ENCODE measurements at places on chromosomes 2 and 18.
A peak's percentile ranks its signal among the peaks of the same experiment; 100 is the strongest.

GRCh38 chr18:49866680-49867079 is 53.3 kb upstream of the ACAA2 start:
- no peak for DNase-seq

DNA sequence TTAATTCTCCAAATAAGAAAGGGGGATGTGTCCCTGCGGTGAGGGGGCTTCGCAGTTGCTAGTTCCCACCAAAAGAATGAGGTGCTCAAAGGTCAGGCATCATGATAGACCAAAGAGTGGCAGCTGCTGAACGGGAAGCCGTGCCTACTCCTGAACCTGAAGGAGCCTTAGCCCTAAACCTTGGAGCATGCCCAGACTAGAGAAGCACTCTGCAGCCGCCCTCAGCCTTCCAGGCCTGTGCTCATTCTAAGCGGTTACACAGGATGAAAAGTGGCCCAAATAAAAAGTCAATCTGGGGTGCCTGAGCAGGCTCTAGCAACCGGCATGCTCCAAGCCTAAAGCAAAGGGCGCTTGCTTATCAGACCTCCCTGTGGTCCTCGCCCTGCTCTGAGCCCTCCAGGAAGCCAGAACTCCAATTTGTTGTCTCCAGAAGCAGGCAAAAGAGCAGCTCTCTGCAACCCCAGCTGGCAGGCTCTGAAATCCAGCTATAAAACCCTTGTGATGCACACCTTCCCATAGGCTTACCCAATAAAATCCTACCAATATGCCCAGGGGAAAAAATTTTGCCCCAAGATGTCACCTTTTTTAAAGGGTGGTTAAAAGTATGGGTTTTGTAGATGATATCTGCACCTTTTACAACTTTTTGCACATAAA is 17.5 kb downstream of the UXS1 start:
- DNase-seq = no peak

- DNase-seq = no peak
These were observed 67.9 kb downstream of the POLR1A start for GRCh38 chr2:86037795-86038192.

- DNase-seq = peak; percentile 85
These were observed 80.3 kb upstream of the TSPYL6 start for GRCh38 chr2:54336136-54336976.

GRCh38 chr2:19609266-19609665 is 250.8 kb upstream of the OSR1 start:
- no peak for DNase-seq

- no peak for DNase-seq
These were observed 6.0 kb downstream of the ERBB4 start for GRCh38 chr2:212532585-212532984.

- peak; percentile 42 for DNase-seq
These were observed 873 bp upstream of the SH3RF3 start for GRCh38 chr2:109128048-109128615.

- DNase-seq = no peak
These were observed 50.0 kb upstream of the IL1R1 start for GRCh38 chr2:102092535-102092934.

GRCh38 chr2:3177891-3178577 is 199.6 kb downstream of the EIPR1 start:
- DNase-seq = no peak

GRCh38 chr2:74017223-74017622 is 32.5 kb downstream of the TET3 start:
- no peak for DNase-seq

DNA sequence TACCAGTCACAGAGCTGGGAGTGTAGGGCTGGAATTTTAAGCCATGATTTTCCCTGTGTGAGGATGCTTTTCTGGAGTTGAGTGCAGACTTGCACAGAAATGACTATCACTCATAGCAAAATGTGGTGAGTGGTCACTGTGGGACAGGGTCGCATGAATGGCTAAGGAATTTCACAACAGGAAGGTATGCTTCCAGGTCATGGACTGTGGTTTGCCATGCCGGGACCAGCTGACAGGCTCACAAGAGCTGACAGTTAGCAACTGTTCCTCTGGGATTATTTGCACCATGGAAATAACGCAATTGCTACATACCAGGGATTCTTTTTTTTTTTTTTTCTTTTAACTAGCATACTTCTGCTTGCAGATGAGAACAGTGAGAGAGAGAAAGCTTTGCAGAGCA is 3.8 kb upstream of the UXS1 start:
- peak; percentile 95 for DNase-seq

DNA sequence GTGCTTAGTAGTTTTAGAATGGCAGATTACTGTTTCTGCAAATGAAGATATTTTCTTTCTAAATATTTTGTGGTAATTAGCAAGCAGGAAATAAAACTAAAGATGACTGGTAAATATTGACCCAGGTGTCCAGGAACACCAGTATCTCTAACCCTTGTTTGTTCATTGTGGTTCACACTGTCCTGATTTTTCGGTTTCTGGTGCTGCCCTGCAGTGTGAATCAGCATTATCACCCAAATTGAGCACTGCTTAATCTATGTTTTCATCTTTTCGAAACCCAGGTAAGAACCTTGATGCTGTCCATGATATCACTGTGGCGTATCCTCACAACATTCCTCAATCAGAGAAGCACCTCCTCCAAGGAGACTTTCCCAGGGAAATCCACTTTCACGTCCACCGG is 167.4 kb downstream of the CAPN13 start:
- no peak for DNase-seq

DNA sequence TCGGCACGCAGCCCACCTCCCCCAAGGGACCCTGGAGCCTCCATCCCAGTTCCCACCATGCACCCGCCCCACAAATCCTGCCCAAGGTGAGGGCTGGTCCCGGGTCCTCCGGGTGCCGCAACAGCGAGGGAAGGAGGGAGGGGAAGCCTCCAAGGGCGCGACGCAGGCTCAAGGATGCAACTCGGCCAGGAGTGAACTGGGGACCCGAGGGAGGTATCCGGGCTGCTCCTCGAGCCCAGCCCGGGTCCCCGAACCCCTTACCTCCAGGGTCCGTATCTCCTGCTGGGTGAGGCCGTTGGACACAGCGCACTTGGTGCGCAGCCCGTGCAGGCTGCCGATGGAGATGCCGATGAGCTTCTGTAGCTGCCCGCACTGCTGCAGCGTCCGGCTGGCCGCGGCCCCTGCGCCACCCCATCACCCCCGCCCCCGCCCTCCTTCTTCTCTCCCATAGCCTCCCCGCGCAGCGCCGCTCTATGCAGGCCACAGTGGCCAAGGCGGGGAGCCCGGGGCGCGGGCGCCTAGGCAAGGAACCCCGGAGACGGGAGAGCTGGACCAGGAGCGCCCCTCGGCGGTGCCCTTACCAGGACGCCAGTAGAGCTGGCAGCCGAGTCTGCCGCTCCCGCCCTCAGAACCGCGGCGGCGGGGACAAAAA is 124.1 kb downstream of the ANKRD30BL start:
- DNase-seq = no peak

- no peak for DNase-seq
These were observed 169.6 kb downstream of the ZEB2 start for GRCh38 chr2:144350151-144350802.

GRCh38 chr2:155633887-155634570 is 698.5 kb downstream of the NR4A2 start:
- no peak for DNase-seq

DNA sequence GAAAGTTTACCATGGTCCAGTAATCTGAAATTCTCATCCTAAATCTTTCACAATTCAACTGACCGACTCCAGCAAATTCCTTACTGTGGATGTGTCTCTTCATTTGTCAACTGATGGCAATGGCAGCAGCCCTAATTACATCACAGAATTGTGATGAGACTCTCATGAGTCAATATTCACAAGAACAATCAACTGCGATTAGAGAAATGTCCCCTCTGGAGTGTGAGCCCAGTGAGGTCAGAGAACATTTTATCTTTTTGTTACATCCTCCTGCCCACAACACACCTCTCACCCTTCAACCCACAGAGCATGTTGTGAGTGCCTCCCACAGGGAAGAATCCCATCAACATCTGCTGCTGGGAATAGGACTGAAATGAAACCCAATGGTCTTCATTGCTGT is 73.6 kb downstream of the CD226 start:
- no peak for DNase-seq

- DNase-seq = no peak
These were observed 64.1 kb downstream of the SOX11 start for GRCh38 chr2:5756272-5756671.

GRCh38 chr18:49819823-49820671 is 6.7 kb upstream of the ACAA2 start:
- DNase-seq = no peak

- no peak for DNase-seq
These were observed 684.7 kb downstream of the EPHA4 start for GRCh38 chr2:220887271-220887870.

- DNase-seq = peak; percentile 7
These were observed 40.9 kb downstream of the STAT4 start for GRCh38 chr2:191109888-191110287.

DNA sequence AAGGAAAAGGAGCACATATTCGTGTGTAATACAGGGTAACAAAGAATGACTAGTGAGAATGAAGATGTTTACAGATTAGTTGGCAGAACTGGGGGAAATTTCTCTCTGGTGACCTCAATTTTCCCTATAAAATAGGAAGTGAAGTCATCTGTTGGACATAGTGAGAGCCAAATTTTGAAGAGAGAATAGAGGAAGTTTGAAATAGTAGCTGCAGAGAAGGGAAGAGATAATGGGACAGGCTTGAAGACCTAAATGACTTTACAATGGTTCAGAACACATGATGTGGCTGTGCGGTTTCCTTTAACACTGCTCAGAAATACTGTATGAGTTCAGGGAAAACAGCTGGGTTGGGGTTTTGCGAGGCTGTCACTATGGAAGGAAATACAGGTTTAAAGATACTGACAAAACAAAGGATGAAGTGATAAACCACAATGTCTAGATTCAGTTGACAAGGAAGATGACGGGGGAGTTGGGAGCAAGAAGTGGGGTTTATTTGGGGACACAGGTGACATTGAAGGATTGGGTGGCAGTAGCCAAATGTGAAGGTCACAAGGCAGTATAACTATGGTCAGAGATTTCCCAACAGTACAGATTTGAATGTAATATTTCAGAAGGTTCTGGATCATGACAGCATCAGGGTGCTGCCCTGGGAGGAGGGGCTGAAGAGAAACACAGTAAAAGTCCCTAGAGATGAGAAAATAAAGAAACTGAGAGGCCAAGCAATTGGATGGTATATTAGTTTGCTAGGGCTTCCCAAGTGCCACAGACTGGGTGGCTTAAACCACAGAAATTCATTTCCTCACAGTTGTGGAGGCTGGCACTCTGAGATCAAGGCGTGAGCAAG is 82.6 kb upstream of the TANK start:
- no peak for DNase-seq

GRCh38 chr18:79852561-79853302 is 55.0 kb downstream of the KCNG2 start:
- no peak for DNase-seq

DNA sequence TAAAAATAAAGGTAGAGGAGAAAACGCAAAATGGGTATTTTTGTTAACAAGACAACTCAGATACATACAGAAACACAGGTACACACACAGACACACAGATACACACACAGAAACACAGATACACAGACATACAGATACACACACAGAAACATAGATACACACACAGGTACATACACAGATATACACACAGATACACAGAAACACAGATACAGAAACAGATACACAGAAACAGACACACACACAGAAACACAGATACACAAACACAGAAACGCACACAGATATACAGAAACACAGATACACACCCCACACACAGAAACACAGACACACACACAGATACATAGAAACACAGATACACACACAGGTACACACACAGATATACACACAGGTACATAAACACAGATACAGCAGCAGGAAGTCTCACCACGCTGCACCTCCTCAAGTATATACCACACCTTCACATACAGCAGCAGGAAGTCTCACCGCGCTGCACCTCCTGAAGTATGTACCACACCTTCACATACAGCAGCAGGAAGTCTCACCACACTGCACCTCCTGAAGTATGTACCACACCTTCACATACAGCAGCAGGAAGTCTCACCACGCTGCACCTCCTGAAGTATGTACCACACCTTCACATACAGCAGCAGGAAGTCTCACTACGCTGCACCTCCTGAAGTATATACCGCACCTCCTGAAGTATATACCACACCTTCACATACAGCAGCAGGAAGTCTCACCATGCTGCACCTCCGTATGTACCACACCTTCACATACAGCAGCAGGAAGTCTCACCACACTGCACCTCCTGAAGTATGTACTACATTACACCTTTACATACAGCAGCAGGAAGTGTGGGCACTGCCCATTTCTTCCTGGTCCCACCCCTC is 250.5 kb downstream of the HDAC4 start:
- no peak for DNase-seq

GRCh38 chr2:177625744-177626650 is 233.4 kb downstream of the AGPS start:
- DNase-seq = no peak

DNA sequence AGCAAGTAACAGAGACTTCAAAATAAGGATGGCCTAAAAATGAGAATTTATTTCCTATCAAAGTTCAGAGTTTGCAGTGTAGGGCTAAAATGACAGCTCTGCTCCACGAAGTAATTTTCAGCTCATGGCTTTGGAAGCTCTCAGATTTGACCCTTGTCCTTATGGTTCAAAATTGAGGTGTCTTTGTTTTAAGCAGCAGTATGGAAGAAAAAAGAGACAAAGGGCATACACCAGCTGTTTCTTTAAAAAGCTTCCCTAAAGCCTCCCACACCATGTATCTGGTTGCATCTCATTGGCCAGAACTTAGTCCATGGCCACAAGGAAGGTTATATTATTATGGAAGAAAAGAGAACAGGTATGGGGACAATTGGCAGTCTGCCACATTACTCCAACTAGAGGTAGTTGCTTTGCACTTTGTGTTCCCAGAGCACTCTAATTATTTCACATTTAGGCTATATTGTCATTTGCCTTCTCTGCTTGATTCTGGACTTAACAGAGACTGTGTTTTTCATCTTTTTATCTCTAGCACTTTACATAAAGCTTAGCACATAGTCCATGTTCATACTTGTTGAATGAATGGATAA is 180.4 kb downstream of the MCFD2 start:
- DNase-seq = no peak

- DNase-seq = no peak
These were observed 25.4 kb downstream of the SESTD1 start for GRCh38 chr2:179239195-179239594.

GRCh38 chr2:80068038-80068731 is 236.4 kb downstream of the LRRTM1 start:
- no peak for DNase-seq

DNA sequence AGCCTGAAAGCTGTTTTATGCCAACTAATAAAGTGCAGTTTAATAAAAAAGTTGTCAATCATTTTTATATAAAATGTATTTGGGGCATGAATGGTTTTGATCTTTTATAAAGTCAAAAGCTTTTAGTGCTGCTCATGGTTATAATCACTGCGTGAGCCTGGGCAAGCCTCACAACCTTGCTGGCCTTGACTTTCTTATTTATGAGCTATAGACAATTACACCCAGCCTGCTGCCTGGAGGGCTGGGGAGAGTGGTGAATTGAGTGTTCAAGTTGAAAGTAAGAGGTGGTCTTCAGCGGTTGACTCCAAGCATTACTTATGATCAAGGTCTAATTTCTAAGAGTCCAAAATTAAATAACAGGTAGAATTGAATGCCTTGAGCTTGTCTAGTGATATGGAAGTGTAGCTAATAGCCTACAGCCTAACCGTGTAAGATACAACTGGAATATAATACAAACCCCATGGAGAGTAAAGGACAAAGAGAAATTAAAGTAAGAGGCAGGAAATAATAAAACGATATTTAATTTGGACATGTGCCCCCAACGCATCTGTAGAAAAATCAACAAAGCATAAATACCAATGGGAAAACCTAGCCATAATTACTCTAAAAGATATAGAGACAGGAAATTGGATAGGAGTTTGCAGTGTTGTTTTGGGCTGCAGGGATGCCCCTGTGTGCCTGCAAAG is 106.0 kb upstream of the CYP1B1 start:
- no peak for DNase-seq

GRCh38 chr2:227164763-227165291 is 403 bp downstream of the COL4A3 start:
- DNase-seq = no peak

Measured in AG04449 (cell line).